Spleen (tissue), 13 donors: ENCODE measurements at places on chromosomes 11 and 22.

DNA sequence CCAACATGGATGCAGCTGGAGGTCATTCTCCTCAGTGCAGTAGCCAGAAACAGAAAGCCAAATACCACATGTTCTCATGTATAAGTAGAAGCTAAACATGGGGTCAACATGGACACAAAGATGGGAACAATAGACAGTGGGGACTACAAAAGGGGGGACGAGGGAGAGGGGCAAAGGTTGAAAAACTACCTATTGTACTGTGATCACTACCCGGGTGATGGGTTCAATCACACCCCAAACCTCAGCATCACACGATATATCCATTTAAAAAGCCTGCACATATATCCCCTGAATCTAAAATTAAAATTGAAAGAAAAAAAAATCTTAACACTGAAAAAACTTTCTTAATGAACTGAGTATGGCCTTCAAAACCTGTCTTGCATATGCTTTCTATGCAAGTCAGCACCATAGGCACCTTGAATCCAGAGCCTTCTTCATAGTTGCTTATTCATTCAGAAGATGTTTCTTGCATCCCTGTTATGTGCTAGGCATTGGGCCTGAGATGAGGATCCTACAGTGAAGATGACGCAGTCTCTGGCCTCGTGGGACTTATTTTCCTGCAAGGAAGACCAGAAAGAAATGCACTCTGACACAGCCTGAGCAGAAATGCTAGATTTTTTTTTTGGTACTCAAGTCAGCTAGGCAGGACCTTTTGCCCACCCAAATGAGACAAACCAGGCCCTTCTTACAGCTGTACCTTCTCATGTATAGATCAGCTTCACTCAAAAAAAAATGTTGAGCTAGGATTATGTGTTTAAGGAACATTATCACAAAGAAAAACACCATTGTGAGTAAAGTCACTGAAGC is 21.0 kb downstream of the NNMT start:
- no peak for DNase-seq

- DNase-seq = no peak
Measured at GRCh38 chr11:92759571-92760214, 209.8 kb upstream of the MTNR1B start.

GRCh38 chr22:20034143-20034542 is 13.2 kb downstream of the TANGO2 start:
- no peak for DNase-seq

GRCh38 chr22:30833322-30833721 is 135.3 kb downstream of the MORC2 start:
- DNase-seq = no peak

GRCh38 chr11:120089036-120090001 is 48.6 kb downstream of the TRIM29 start:
- no peak for DNase-seq

GRCh38 chr11:6027501-6027900 is 3.1 kb downstream of the OR56A1 start:
- DNase-seq = no peak

- peak; percentile 69 for DNase-seq
Measured at GRCh38 chr22:23520863-23521440, 59.1 kb downstream of the IGLL1 start.

- DNase-seq = no peak
Measured at GRCh38 chr11:34300026-34300925, 57.5 kb downstream of the ABTB2 start.

- DNase-seq = peak; percentile 84
Measured at GRCh38 chr11:5596607-5597201, at the start of gene TRIM6. Gene TRIM6, plus strand, starts transcription at chr11:5596637. Its CDS starts 261 bp downstream, at chr11:5596898.

DNA sequence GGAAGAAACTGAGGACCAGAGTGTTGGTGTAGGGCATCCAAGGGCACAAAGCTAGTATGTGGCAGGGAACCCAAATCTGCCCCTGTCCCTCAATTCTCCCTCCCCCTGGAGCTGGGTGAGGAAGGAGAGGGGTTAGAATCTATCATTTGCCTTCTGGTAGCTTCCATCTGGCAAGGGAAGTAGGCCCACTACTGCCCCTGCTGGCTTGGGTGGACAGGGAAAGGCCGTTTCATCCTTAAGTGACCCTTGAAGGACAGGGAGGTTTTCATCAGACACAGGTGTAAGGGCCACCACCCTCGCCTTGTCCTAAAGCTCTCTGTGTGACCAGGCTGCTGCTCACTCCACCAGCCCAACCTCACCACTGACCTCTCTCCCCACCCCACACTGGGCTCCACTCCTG is 22.1 kb downstream of the NECTIN1 start:
- DNase-seq = no peak

DNA sequence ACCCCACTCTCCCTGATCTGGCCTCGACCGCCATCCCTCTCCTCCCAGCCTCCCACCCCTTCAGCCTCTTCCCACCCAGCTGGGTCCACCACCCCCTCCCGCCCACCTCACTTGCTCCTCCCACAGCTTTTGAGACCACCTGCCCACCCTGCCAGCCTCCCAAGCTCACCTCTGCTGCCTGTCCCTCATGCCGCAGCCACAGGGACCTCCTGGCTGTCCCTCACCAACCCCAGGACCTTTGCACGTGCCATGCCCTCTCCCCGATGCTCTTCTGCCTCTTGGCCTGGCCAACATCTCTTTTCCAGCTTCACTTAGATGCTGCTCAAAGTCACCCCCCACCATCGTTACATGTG is 6.5 kb downstream of the PNPLA5 start:
- DNase-seq = no peak

DNA sequence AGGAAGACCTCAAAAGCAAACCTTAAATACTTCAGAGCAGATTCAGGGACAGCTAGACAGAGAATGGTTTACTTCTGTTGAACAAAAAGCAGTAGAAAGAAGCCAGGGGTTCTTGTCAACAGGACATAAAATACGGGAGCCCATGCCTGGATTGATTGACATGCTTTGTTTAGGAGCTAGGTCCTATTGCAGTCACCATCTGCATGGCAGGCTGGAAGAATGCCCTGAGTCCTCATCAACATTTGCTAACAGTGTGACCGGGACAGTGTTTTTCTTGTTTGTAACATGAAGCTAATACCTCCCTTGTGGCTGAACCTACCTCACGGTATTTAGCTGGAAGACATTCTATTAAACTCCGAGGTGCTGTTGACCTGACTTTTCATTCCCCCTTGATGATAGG is 225.4 kb downstream of the NTM start:
- no peak for DNase-seq

DNA sequence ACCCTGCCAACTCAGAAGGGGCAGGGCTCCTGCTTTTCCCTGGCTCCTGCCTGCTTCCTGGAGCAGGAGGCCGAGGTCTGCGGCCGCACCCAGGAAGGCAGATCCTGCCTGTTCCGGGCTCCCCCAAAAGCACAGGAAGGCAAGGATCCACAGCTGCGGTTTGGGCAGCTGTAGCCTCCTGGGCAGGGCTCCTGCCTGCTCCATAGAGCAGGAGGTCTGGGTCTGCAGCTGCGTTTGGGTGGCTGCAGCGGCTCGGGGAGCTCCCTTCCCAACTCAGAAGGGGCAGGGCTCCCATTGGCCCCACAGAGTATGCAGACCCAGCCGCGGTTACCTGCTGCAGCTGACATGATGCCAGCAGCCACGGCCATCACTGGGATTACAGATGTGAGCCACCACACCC is 5.5 kb downstream of the UPK2 start:
- DNase-seq = peak; percentile 50

GRCh38 chr11:67484847-67485311 is 2.1 kb downstream of the AIP start:
- DNase-seq = peak; percentile 91

- no peak for DNase-seq
Measured at GRCh38 chr11:27158456-27159334, 118.1 kb downstream of the BBOX1 start.

GRCh38 chr11:62030071-62030684 is 62.7 kb upstream of the FTH1 start:
- DNase-seq = no peak

DNA sequence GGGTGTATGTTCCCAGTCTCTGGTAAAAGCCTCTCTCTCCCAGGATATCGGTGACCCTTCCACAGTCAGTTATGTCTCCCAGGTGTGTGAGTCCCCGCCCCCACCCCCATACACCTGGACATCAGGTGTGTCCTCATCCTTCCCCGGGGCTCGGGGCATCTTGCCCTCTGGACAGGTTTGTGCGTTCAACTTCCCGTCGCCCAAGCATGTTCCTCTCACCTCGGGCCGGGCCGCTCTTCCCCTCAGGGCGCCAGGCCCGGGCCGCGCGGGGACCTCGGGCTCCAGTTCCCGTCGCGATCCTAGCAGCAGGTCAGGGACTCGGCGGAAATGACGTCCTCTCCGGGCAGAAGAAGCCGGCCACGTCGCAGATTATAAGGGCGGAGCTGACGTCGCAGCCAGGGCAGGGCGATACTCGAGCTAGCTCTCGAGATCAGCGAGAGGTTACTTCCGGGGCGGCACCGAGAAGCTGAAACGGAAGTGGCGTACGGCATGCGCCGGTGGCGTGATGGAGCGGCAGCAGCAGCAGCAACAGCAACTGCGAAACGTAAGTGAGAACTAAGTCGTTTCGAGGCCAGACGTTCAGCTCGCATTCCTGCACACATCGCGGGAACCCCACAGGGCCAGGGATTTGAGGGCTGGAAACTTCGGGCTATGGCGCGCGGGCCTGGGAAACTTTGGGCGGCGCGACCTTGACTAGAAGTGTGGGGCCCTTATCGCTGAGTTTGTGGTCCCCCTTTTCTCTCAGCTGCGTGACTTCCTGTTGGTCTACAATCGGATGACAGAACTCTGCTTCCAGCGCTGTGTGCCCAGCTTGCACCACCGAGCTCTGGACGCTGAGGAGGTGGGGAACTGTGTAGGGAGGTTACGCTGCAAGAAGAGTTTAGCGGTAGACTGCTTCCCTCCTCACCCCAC is at the start of the genes ARFIP2 and TIMM10B:
TSS of gene ARFIP2 (minus strand) at position 320 of the 912 bp plus-strand sequence. CDS start 910 bp downstream, outside the sequence.
TSS of gene TIMM10B (plus strand) at position 490 of the 912 bp plus-strand sequence. CDS start at position 506, 16 bp downstream.
- peak; percentile 100 for DNase-seq

DNA sequence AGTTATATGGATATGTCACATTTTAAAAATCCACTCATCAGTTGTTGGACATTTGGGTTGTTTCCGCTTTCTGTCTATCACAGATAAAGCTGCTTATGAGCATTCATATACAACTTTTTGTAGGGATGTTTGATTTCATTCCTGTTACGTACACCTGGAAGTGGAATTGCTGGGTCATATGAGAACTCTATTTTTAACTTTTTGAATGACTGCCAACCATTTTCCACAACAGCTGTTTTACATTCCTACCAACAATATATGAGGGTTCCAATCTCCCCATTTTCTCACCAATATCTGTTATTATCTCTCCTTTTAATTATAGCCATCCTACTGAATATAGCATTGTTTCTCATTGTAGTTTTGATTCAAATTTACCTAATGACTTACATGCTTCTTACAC is 172.0 kb downstream of the UVRAG start:
- no peak for DNase-seq

DNA sequence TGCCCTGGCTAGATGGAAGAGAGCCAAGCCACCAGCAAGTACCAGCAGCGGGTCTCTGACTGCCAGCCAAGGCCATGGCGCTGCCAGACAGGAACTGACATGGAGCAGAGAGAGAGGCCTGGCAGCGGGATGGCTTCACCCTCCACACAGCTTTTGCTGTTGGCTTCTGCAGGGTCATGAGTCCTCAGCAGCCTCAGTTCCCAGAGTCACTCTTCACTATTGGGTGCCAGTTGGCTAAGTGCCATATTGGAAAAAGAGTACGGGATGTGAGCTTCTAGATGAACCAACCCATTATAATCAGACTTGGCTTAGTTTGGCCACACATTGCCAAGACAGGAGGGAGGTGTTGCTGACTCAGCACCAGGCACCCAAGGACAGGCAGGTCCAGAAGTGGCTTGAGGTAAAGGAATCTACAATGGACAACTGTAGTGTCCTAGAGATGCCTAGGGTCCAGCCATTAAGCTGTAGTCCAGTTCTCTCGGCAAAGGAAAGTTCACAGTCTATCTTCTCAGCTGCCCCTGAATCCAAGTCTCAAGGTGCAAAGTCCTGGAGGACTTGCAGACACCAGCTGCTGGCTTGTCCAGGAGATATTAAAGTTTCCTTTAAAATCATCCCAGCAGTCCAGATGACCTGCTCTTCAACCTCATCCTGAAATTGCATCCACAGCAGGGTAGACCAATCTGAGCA is 40.7 kb upstream of the POU2AF1 start:
- peak; percentile 76 for DNase-seq

DNA sequence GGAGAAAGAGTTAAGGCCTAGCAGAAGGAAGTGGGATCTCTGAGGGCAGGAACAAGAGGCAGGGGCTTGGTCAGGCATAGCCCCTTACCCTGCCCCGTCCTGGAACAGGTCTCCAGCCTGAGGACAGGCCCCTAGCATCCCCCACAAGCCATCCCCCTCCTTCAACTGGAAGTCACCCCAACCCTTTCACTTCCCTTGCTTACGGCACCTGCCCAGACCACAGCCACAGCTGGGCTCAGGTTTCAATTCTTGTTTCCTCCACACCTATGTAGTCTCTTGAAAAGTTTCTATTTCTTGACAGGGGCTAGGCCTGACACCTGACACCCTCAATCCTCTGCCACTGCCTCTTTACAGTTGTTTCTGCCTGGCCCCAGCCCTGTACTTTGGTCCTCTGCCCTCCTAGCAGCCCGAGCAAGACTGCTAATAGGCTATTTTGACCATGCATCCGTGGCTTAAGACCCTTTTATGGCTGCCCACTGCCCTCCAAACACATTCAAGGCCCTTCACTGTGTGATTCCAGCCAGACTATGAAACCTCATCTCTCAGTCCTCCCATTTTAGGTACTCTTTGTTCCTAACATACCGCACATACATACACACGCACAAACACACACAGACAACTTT is 10.9 kb upstream of the FCHSD2 start:
- peak; percentile 91 for DNase-seq

DNA sequence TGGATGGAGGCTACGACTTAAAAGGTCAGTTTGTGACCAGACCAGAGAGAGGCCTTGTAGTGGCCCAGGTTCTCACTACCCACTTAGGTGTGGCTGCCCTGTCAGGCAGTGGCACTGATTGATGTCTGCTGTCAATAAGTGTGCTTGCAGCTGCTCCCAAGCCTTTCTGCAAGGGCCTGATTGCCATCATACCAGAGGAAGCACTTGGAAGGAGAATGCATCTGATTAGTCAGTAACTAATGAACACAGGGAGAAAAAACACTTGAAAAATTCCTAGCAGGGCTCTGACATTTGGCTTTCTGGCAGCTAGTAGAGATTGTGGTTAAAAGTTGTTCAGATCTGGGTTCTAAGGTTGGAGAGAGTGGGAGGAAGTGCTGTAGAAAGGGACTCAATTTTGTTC is 107.5 kb downstream of the NAV2 start:
- no peak for DNase-seq
